ENCODE measurements at places on chromosomes 12 and 14.

DNA sequence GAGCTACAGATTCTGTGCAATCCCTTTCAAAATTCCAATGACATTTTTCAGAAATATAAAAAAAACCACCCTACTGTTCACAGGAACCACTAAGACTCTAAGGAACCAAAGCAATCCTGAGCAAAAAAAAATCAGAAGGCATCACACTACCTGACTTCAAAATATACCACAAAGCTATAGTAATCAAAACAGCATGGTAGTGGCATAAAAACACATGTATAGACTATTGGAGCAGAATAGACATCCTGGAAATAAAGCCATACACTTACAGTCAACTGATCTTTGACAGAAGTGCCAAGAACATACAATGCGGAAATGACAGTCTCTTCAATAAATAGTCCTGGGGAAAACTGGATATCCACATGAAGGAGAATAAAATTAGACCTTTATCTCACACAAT, 56.5 kb downstream of the EGLN3 start:
- DNase-seq, result no peak

DNA sequence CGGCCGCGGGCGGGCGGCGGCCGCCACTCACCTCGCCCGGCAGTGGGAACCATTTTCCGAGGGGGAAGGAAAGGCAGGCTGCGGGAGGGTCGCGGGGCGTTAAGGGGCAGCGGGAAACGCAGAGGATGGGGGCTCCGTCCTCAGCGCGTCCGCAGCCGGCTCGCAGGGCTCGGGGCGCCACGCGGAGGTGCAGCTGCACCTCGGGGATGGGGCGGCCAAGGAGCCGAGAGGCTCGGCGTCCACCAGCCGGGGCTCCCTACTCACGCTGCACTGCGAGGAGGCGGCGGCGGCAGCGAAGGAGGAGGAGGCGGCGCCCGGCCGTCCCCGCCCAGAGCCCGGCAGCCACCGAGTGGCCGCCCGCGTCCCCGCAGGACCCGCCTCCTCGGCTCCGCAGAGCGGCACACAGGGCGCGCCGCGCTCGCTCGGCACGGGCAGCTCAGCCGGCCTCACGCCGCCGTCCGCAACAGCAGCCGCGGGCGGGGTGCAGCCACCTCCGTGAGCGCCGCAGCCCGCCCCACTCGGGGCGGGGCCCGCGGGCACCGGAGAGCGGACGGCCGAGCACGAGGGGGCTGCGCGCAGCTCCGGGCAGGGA, at the start of gene ATP2B1:
ATP2B1 (minus strand) TSS at position 274 of the 592 bp plus-strand sequence. CDS start 52,952 bp downstream, outside the sequence.
- peak; percentile 88 for DNase-seq

GRCh38 chr14:99137913-99138571, 134.0 kb downstream of the BCL11B start:
- no peak for DNase-seq

DNA sequence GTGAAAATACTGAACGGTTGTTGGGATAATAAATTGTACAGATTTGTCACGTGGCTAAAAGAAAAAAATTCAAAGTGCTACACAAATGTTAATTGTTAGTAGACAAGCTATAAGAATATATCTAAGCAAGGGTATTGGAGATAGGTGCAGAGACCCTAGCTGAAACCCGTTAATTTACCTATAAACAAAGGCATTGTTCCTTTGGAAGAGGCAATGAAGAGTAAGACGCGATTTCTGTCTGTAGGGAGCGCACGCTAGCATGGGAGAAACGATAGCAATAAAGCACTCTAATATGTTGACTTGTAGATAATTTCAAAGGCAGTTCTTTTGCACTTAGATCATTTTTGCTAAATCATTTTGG, 565 bp downstream of the CCDC77 start:
- DNase-seq, result no peak

- no peak for DNase-seq
Measured at GRCh38 chr12:62214846-62215245, 45.4 kb upstream of the USP15 start.

GRCh38 chr12:124302807-124303578, 8.1 kb downstream of the RFLNA start:
- DNase-seq, result no peak

DNA sequence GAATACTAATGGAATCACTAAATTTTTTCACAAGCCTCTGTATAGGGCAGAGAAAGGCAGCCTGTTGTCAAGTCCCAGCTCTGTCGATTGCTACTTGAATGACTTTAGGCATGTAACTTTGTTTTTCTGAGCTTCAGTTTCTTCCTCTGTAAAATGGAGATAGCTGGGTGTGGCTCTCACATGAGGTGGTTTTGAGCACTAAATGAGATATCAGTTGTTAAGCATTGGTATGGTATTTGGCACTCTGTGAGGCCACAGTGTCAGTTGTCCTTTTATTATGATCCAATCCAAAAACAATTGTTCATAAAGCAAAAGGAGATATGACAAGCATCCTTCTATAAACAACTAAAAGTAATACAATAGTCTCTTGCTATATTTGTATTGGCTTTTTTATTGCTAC, 120.6 kb downstream of the DUSP6 start:
- no peak for DNase-seq

DNA sequence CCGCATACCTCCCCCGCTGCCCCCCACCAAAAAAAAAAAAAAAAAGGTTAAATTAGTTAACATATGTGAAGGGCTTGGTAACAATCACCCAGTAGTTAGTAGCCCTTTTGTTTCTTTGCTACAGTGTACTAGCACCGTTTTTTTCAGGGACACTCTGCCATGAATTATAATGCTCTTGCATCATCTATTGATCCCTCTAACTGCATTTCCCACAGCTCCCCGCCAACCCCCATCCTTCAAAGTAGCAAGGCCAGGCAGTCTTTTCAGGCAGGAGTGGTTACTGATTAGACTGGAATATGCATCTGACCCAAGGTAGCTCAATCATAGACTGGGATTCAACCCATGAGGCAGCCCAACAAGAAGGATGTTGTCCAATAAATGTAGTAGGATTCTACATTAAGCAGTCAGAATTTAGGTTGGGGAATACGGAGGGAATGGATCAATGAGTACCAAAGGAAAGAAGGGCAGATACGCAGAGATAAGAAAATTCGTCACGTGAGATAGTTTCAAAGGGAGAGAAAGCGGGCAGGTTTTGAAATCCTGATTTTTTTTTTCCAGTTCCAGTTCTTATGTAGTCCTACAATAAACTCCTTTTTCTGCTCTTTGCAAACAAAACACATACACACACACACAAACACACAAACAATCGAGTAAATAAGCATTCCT, 39.8 kb upstream of the CRACR2A start:
- no peak for DNase-seq

DNA sequence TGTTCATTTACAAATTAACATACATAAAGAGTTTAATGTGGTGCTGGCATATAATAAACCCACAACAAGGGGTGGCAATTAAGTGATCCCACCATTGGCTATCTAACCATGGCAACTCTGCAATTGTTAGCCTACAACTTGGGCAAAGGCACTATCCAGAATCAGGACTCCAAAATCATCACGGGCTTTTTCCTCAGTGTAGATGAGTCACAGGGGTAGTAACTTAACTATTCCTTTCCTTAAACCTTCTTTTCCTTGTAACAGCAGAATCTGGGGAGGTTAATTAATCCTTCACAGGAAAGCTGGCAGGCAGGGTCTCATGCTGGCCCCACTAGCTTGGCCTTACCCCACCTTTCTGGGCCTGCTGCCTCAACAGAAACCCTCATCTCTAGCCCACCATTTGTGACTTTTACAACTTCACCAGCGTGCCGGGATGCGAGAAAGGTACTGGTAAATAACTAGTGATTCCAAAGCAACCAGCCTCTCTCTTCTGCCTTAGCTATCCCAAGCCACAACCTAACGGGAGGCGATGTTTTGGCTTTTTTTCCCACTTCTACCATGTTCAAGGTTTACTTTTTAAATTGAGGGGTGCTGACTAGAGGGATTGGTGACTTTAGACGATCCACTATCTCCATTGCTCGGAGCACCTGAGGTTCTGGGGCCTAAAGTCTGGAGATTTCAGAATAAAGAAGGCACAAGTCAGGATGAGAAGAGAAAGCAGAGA, 744 bp downstream of the ATP5MC2 start:
- DNase-seq, result no peak

DNA sequence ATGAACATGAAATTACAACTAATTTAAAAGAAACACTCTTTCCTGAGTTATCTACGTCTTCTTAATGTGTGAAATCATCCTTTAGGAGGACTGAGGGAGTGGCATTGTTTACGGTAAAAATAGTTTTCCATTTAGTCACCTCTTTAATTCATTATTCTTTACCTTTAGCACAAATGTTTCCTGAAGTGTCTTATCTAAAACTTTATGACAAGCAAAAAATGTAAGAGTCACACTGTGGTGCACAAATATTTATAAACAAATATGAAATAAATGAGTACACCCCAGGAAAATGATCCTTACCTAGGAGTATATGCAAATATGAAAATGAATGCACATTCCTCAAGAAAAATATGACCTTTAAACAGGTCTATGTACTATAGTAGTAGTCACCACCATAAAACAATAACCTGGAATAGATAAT, 104.6 kb downstream of the PTPRR start:
- DNase-seq, result no peak

Data from NCI-H146 (cell line).